ENCODE measurements at places on chromosomes 5 and 9.
A peak's percentile ranks its signal among the peaks of the same experiment; 100 is the strongest.

- DNase-seq = no peak
Observed at GRCh38 chr9:69122082-69122548, 52.0 kb upstream of the TJP2 start.

DNA sequence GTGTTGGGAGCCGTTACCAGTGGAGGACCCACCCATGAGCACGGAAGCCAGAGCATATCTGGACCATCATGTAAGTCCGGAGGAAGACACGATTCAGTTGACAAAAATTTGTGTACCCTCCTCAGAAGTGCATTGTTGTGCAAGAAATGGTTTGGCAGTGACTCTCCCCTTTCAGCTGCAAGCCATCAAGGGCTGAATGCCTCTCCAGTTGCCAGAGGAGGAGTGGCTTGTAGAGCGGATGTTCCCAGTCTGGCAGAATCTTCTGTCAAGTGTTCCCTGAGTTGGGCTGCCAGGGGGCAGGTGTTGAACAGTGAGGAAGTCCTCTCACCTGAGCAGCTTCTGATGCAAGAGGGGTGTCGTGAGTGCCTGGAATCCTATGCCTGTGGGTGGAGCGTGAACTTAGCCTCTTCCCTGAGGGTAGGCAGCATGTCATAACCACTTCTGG is 27.6 kb upstream of the CDKN2AIPNL start:
- DNase-seq = peak; percentile 100

GRCh38 chr5:89303033-89303480 is 420.1 kb upstream of the MEF2C start:
- DNase-seq = no peak

DNA sequence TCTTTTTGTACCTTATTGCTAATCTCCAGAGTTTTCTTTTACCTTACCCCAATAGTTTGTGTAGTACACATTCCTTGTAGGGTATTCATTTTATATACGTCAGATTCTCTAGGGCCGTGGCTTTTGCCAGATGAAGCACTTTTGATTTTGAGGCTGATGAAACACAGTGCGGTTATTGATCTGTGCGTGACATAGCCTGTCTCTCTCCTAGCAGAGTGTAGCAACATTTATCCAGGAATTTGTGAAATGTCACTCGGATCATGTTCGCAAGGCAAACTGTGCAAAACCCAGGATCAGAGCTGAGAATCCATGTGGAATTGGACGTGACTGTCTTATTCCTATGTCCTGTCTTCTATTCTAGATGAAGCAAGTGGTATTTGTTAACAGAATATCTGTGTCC is 142.0 kb upstream of the SH3GL2 start:
- DNase-seq = no peak

- DNase-seq = no peak
Observed at GRCh38 chr9:124809211-124809610, 32.3 kb downstream of the OLFML2A start.

- no peak for DNase-seq
Observed at GRCh38 chr5:76476474-76477038, 73.5 kb downstream of the IQGAP2 start.

- no peak for DNase-seq
Observed at GRCh38 chr5:170171811-170172210, 61.0 kb upstream of the C5orf58 start.

DNA sequence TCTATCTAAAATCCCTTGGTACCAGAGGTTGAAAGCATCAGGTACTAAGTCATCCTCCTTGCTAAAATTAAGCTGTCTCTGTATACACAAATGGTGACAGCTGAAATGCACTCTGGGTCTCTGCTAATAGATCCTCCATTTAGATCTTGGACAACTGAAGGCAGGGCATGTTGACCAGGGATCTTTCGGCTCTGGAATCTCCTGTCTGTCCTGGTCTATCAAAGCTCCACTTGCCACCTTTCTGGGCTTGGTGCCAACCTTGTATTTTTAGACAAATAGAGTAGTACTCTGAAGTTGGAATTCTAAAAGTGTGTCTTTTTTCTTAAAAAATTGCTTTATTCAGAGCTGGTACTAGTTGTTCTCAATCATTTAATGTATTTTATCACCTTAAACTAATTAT is 135.2 kb upstream of the HMHB1 start:
- no peak for DNase-seq

DNA sequence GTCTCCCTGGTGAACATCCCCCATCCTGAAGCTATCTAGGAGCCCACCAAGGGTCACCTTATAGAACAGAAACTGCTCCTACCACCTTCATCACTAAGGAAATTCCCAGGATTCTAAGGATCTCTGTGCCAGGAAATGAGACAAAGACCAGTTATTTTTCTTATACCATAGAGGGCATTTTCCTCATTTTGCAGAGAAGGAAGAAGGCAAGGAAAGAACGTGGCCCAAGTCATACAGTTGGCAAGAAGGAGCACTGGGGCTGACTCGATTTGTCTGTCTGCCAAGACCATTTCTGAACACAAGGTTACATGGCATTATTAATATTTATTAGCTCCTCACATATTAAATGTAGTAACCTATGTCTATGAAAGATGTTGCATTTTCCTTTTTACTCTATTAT is 49.6 kb upstream of the TNFSF15 start:
- DNase-seq = no peak

DNA sequence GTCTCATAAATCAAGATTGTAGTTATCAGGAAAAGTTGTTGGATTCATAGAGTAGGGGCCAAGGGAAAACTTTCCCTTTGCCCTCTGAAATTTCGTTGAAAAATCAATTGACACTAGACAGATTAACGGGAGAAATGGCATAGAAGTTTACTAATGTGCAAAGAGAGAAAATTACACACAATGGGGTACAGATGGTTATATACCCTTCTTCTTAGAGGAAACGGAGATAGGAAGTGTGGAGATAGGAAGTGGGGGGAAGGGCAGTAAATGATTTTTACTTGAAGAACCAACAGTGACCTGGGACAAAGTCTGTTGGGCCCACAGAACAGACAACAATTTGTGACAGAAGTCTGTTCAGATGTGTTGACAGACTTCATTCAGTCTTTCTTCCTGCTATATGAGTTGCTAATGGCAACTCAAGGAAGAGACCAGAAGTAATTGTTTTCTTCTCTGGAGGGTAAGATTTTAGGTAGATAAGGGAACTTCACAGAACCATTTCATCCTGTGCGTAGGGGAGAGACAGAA is 177.9 kb downstream of the C9orf152 start:
- no peak for DNase-seq

DNA sequence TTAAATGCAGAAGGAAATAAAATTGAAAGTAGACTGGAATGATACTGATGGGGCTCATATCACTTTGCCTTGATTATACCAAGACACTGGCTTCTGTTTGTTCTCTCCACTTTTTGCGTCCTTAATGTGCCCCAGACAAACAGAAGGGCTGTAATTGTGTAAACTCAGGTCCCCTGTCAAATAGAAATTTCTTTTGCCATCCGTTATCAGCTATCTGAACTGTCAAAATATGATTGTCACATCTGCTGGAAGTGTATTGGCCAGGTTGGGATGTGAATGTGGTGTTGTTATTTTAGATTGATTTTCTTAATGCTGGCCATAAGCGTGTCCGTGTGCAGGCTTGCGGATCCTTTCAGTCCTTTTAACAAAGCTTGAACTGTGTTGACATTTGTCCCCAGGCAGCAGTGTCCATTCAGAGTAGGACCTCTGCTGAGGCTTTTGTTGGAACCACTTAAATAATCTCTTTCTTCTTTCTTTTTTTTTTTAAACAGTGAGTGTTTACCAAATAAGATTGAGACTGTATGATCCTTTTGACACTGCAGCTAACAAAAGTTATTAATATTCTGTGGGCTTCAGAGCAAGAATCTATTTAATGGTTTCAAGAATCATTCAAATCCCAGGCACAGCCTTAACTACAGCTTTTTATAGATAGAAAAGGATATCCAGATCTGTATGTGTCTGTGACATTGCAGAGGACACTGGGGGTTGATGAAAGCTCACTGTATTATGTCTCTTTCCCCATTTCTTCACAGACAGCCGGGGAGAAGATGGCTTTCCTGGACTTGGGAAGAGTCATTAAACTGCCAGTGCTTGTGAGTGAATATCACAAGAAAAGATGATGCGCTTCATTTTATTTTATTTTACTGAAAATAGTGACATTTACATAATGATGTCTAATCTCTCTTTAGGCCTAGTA is 171.7 kb downstream of the ZNF608 start:
- no peak for DNase-seq

DNA sequence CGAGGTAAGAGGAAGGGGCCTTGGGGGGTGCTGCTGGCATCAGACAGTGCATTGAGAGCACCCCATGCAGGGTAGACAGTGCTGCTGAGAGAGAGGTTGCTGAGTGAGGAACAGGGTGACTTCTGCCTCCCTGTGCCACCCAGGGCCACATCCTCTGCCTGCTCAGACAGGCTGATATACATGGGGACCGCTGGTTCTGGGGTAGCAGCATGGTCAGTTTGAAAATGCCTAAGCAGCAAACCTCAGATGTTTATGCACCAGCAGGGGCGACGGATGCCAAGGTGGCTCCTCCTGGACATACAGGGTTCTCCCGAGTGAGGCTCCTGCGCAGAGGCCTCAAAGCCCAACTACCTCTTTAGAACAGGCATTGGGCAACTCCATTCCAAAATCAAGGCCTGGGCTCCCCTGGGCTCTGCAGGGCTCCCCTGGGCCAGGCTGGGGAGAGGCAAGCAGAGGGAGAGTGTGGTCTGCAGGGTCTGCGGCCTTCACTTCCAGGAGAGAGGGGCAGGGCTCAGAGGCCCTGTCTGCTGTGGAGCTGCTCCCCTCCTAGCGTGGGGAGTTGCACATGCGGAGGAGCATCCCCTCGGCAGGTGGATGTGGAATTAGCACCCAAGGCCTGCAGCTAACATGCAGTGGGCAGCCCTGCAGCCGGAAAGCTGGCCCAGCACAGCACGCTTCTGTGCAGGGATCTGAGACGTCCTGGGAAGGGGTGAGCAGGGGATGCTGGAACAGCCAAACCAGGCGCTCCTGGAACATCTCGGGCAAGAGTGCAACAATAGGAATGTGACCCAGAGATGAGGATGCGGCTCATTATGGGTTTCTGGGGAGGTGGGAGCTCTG is 46.5 kb downstream of the IRX2 start:
- DNase-seq = no peak

- no peak for DNase-seq
Observed at GRCh38 chr9:129185991-129186390, 7.9 kb upstream of the IER5L start.

DNA sequence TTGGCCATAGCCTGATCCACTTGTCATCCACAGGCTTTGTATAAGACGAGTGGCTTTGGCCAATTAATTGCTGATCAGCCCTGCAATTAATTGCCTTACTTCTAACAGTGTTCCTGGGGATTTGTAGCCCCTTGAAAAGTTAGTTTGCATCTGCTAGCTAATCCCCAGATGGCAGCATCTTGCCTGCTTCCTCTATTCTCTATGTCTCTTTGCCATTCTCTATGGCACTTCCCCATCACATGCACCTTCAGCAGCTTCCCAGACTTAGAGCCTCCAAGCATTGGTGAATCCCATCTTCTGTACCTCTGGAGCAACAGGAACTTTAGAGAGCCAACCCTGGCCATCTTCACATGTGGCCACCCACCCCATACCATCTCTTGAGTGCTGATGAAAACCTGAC is 197.0 kb upstream of the DMAC1 start:
- DNase-seq = no peak

DNA sequence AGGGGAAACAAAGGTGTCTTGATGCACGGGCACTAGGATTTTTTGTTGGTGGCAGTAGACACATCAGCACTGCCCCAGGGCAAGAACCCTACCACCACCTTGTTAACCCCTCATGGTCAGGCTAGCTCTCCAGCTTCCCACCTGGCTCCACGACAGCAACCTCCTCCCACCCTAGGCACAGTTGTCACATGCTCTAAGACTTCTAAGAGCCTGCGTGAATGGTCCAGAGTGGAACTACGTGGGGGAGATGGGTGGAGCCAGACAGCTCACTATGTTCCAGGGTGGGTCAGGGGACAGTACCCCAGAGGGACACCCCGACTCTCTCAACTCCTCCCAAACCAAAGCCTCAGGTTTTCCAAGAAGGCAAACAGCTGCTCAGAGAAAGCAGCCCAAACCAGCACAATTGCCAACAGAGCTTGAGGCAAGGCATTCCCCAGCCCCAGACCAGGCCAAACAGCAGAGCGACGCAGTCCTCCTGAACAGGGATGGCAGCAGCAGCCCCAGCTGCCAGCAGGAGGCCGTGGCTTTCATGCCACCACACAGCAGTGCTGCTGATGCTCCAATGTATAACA is 78.0 kb downstream of the NRG2 start:
- no peak for DNase-seq

DNA sequence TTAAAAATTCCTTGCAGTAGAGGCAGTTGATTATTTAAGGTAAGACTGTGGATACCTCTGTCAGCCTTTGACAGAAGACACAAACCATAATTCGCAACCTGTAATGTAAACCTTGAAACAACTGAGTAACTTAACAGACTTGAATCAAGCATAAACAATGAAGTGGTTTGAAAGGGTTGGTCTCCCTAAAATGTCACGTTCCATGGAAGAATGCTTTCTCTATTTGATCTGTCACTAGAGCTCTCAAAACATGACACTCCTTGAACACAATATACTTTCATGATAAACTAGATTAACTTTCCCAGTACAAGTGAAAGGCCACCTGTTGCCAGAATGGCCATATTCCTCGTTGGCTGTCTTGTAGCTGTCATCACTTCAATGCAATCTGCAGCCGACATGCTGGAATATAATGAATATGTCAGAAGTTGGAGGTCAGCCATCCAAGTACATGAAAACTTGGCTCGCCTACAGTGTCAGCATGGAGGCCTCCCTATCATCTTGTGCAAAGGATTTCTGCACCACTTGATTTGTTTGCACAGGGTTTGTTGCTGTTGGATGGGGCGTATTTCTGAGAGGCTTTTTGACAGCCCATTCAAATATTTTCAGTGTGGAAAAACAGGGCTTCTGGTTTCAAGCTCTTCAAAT is 228.0 kb downstream of the TLE4 start:
- DNase-seq = no peak

DNA sequence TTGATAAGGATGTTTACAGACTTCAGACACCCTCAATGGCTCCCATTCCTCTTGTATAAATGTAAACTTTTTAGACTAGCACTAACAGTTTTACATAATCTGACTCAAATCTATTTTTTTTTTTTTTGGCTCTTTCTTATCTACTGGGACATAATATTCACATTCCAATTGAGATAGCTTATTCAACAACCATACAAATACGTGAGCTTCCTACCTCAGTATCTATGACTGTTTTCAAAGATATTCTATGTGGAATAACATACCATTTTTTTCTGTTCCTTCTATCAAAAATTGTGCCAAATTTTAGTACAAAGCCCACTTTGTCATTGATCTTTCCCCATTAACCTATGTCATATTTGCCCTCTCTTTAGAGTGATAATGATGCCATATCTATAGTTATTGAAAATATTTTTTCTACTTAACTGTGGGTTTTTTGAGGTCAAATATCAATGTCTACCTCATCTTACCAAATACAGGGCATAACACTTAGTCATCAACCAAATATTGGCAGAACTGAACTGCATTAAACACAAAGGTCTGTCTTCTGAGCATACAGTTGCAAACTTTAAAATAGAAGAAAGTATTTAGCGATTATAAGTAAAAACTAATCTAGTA is 482.6 kb downstream of the PTPRD start:
- no peak for DNase-seq

DNA sequence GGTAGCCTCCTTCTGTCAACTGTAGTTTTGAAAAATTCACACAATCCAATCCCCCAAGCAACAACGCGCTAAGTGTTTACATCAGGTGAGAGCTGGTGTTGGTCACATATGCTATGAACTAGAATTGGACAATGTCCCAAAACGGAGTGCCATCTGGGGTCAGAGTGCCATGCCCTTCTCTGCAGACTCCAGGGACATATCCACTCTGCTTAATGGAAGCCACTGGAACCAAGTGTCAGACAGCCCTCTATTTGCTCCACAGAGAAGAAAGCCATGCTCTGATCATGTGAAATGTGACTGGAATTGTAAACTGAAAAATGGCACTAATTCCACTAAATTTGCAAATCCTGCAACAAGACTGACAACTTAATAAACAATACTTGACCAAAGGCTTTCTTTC is 12.2 kb downstream of the ABCA1 start:
- DNase-seq = no peak
